Suprapubic skin (tissue), 4 donors: ENCODE measurements at places on chromosomes 4 and X. TPM values are rescaled to one million over a fixed set of nuclear protein-coding genes. Genes with fewer than 3 reads are reported as not detected.

DNA sequence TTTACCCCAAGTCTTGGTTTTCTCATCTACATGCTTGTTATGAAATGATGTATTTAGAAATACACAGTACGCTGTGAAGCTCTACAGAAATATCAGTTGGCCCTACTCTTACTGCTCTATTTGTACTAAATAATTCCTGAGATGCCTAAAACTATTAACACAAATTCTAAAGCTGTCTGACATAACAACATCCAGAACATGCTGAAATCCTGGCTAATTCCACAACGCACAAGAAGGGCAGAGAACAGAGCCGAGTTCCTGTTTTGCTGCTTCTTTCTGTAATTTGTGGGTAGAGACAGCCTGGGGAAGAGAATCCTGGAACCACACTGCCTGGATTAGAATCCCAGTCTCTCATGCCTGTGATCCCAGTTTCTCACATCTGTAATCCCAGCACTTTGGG, 59.0 kb downstream of the ZNF827 start:
- peaks cover 42% of the 10 kb centered on the region for H3K4me1 ChIP-seq
- H3K4me3 ChIP-seq, result no peak overlapping the region
- no peak overlapping the region for H3K27ac ChIP-seq
- H3K27me3 ChIP-seq, result no peaks in the 10 kb centered on the region
- DNase-seq, result no peak
- H3K36me3 ChIP-seq, result no peaks in the 10 kb centered on the region

DNA sequence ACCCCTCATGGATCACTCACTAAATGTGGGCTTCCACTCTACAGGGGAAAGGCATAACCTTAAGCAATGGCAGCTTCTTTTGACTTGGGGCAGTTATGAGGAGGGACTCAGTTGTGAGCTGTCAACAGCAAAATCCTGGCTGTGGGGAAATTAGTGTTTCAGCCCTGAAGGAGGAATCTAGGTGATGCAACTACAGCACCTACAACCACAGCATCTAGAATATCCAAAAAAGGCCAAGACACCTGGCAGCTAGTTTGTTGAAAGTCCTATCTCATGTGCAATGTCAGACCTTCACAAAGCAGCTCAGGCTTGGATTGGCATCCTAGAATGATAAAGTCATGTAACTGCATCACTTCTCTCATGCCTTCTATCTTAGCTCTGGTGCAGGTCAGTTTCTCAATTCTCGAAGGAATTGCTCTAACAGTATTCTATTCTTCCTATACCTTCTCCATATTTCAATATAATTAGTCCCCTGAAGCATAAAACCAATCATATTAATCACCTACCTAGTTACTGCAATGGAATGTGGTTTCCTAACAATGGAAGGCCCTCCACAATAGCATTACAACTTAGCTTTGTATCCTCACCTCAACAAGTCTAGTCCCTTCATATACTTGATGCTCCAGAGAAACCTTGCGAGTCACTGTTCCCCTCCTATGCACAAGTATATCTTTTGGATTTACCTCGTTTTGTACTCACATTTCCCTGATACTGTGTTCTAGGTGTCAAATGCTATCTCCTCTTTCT, 5.5 kb upstream of the ANTXR2 start:
- H3K27me3 ChIP-seq, result no peaks in the 10 kb centered on the region
- H3K27ac ChIP-seq, result no peak overlapping the region
- H3K4me1 ChIP-seq, result peaks cover 7% of the 10 kb centered on the region
- DNase-seq, result no peak

The HPGDS gene
- total RNA-seq, result 1.8 TPM

The DMRTC1B gene
- total RNA-seq, result not detected

GRCh38 chrX:112808651-112809195, 31.9 kb downstream of the AMOT start:
- H3K27ac ChIP-seq, result no peak overlapping the region
- H3K27me3 ChIP-seq, result no peaks in the 10 kb centered on the region
- no peaks in the 10 kb centered on the region for H3K4me1 ChIP-seq
- H3K4me3 ChIP-seq, result no peak overlapping the region

GRCh38 chr4:31411565-31411964, 691.4 kb downstream of the PCDH7 start:
- H3K4me3 ChIP-seq, result no peak overlapping the region
- no peaks in the 10 kb centered on the region for H3K4me1 ChIP-seq
- no peaks in the 10 kb centered on the region for H3K36me3 ChIP-seq
- H3K27ac ChIP-seq, result no peak overlapping the region

DNA sequence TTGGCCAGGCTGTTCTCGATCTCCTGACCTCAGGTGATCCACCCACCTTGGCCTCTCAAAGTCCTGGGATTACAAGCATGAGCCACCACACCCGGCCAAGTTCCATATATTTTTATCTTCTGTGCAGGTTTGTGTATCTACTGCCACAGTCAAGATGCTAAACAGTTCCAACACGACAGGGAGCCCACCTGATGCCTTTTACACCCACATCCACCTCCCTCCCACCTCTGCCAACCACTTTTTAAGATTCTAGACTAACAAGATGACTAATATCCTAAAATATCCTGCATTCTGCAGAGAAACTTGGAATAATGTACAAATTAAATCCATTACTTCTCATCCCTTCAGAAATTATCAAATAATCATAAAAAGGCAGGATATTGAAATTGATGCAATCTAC, 19.3 kb upstream of the RPL34 start:
- H3K27me3 ChIP-seq, result no peaks in the 10 kb centered on the region
- no peak for DNase-seq
- H3K4me3 ChIP-seq, result no peak overlapping the region

The ARHGEF6 gene
- total RNA-seq, result 5.9 TPM

The FBXW7 gene
- 363 TPM for total RNA-seq

- H3K27ac ChIP-seq, result no peak overlapping the region
- H3K36me3 ChIP-seq, result no peaks in the 10 kb centered on the region
- H3K4me3 ChIP-seq, result no peak overlapping the region
- no peak for DNase-seq
- no peaks in the 10 kb centered on the region for H3K4me1 ChIP-seq
Observed at GRCh38 chr4:10897076-10897475, 212.5 kb upstream of the CLNK start.

The XAGE1A gene
- total RNA-seq, result not detected

The STK26 gene
- total RNA-seq, result 12.6 TPM

DNA sequence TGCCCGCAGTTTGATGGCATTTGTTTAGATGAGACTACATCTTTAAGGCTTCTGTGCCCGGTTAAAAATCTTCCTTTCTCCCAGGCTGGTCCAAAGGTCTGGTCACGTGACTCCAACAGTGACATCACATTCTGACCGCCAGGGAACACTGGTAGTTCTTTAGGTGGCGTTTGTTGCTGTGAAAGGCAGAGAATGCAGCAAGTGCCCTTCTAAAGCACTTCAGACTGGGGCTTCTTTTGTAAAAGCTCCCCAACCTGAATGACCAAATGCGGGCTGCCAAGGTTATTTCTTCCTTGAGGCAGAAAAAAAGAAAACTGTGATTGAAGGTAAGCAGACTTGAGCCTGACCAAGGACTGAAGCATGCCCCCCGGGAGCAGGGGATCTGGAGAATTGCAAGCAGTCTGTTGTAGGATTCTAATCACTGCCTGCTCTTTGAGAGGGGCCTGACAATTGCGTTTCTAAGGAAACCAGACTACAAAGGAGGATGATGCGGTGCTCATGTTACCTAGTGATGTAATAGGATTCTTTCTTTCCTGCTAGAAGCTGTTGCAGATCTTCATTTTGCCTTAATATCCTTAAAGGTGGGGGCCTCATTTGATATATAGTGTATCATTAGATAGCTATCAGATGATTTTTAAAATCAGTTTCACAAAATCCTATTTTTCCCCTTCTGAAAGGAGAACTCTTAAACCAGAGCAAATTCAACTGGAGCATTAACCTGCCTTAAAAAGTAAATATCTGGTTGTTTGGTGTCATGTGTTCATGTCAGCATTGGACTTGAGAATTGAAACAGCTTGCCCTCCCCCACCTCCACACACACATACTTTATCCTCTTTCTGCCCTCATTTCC, 133.1 kb downstream of the AKAP4 start:
- H3K27ac ChIP-seq, result no peak overlapping the region
- no peak for DNase-seq
- H3K27me3 ChIP-seq, result no peaks in the 10 kb centered on the region
- no peaks in the 10 kb centered on the region for H3K4me1 ChIP-seq

The CXCL11 gene
- not detected for total RNA-seq

The KIAA0232 gene
- total RNA-seq, result 27.6 TPM

The LRIT3 gene
- total RNA-seq, result 0.38 TPM

DNA sequence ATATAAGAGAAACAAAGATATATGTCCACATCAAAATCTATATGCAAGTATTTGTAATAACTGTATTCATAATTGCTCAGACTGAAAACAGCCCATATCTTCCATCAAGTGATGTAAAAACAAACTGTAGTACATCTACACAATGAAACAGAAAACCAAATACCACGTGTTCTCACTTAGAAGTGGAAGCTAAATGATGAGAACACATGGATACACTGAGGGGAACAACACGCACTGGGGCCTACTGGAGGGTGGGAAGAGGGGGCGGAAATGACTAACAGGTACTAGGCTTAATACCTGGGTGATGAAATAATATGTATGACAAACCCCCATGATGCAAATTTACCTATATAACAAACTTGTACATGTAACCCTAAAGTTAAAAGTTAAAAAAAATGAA, 42.7 kb downstream of the UBA6 start:
- no peak overlapping the region for H3K27ac ChIP-seq
- no peaks in the 10 kb centered on the region for H3K27me3 ChIP-seq
- no peak overlapping the region for H3K4me3 ChIP-seq

- H3K27me3 ChIP-seq, result no peaks in the 10 kb centered on the region
- no peak overlapping the region for H3K4me3 ChIP-seq
- no peak for DNase-seq
- no peaks in the 10 kb centered on the region for H3K36me3 ChIP-seq
- peaks cover 33% of the 10 kb centered on the region for H3K4me1 ChIP-seq
Observed at GRCh38 chr4:48665555-48666186, 114.4 kb downstream of the FRYL start.

DNA sequence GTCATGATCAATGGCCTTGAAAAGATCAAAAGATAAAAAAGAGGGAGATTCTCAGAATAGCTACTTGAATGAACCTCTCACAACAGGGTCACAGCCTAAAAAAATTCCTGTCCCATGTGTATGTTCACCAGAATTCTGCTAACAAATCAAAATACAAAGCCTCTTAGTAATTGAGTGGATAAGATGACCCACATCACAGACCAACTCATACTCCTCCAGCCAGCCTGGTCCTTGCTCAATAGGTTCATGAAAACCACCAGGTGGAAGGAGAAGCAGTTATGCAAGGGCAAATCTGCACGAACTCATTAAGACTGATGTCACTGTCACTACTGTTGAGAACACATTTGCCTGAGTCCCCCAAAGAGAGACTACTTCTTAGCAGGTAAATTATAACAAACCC, 21.5 kb downstream of the WDFY3 start:
- H3K27ac ChIP-seq, result no peak overlapping the region
- no peak overlapping the region for H3K4me3 ChIP-seq
- H3K27me3 ChIP-seq, result no peaks in the 10 kb centered on the region
- peaks cover 11% of the 10 kb centered on the region for H3K4me1 ChIP-seq

The C4orf50 gene
- total RNA-seq, result not detected

The AVPR2 gene
- 1.6 TPM for total RNA-seq

- H3K27ac ChIP-seq, result no peak overlapping the region
- no peaks in the 10 kb centered on the region for H3K4me1 ChIP-seq
- no peaks in the 10 kb centered on the region for H3K36me3 ChIP-seq
- DNase-seq, result no peak
- no peaks in the 10 kb centered on the region for H3K27me3 ChIP-seq
Observed at GRCh38 chr4:32226733-32227132, 1506.6 kb downstream of the PCDH7 start.

- no peak overlapping the region for H3K27ac ChIP-seq
- no peak overlapping the region for H3K4me3 ChIP-seq
- H3K27me3 ChIP-seq, result no peaks in the 10 kb centered on the region
- H3K4me1 ChIP-seq, result no peaks in the 10 kb centered on the region
- no peaks in the 10 kb centered on the region for H3K36me3 ChIP-seq
Observed at GRCh38 chrX:108186811-108187210, 95.2 kb downstream of the ATG4A start.

The POLN gene
- total RNA-seq, result 8.0 TPM

DNA sequence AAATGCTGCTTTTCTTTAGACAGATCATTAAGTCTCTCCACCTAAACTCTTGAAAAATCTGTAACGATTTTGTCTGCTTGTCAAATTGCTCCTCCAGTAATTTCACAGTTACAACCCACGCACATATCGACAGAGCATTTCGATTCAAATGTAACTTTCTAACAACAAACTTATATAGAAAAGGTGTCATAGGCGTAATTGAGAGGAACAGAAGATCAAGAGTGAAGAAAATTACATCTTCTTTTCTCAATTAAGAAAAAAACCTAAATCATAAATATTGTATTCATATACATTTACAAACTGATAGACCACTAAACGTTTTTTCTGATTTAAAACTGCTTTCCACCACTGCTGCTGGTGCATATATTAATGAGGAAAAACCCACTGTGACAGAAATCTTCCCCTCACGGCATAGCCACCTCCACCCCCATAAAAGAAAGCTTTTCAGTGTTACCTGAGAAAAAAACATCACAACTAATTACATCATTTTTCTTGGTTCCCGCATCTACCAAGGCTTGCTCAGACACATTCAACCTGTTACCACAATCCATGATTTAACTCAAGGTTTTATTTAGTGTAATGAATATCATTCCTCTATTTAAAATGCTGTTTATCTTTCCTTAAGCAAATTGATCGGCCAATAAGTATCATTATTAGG, 1.9 kb downstream of the GPM6A start:
- no peak overlapping the region for H3K4me3 ChIP-seq
- no peak for DNase-seq
- H3K27ac ChIP-seq, result no peak overlapping the region
- H3K36me3 ChIP-seq, result no peaks in the 10 kb centered on the region
- H3K4me1 ChIP-seq, result no peaks in the 10 kb centered on the region
- H3K27me3 ChIP-seq, result no peaks in the 10 kb centered on the region

GRCh38 chr4:147463065-147463464, 17.8 kb upstream of the EDNRA start:
- H3K27ac ChIP-seq, result no peak overlapping the region
- DNase-seq, result no peak
- no peaks in the 10 kb centered on the region for H3K4me1 ChIP-seq
- H3K27me3 ChIP-seq, result no peaks in the 10 kb centered on the region

The TMEM150C gene
- 10.7 TPM for total RNA-seq

The PCDH19 gene
- 0.68 TPM for total RNA-seq

DNA sequence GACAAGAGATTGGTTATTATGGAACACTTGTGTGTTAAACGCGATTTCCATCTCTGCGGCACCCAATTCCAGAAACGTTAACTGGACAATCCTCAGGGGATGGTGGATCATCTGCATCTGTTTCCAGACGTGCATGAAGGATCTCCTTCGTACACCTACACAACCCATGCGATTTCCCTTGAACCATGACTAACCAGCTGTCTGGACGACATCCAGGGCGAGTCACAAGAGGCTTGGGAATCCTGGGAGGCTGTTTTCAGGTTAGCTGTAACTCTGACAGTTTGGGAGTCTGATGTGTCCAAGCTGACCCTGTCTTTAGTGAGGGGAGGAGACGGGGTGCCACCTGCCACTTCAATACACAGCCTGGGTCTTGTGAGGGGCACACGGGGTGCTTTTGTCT, 84.5 kb downstream of the GATB start:
- no peaks in the 10 kb centered on the region for H3K36me3 ChIP-seq
- DNase-seq, result no peak
- H3K27ac ChIP-seq, result no peak overlapping the region
- H3K4me3 ChIP-seq, result no peak overlapping the region

The NEIL3 gene
- total RNA-seq, result 3.1 TPM
